ENCODE measurements at places on chromosomes 13 and 19.
A peak's percentile ranks its signal among the peaks of the same experiment; 100 is the strongest.

DNA sequence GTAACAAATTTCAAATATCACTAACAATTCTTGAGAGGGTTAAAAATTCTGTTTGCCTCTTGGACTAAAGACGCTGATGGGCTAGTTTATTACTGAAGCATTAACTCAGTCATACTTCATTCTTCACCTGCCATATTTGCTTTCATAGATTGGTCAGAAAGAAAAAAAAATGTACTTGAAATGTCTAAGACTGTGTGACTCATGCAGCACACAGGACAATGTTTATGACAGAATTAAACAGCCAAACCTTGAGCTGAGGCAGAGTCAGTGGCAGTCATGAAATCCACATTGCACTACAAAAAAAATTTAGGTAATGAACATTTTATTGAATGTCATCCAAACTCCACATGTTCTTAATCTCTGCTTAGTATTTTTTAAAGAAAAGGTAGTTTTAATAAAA, 135.6 kb downstream of the PRR20E start:
- DNase-seq = no peak

- no peak for DNase-seq
These were observed 47.4 kb downstream of the FLT3 start for GRCh38 chr13:28052945-28053344.

- DNase-seq = no peak
These were observed 1.6 kb upstream of the MRI1 start for GRCh38 chr19:13762635-13763235.

GRCh38 chr19:3725640-3726310, 17.6 kb downstream of the TJP3 start:
- peak; percentile 15 for DNase-seq

DNA sequence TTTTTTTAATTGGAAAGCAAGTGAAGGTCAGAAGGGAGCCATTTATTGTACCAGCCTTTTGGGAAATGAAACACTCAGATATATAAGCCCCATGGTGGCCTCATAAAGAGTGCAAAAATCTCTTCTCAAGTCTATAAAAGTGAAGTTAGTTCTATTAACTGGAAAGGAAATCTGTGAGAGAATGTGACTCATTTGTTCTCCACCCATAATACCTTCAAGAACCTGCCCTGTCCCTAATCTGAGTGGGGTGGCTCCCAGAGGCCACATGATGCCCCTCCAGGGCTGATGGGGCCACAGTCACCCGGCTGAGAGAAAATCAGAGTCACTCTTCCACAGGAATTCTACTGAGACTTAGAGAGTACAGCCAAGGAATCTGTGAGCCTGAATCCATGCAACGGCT, 65.8 kb upstream of the SERP2 start:
- DNase-seq = no peak

DNA sequence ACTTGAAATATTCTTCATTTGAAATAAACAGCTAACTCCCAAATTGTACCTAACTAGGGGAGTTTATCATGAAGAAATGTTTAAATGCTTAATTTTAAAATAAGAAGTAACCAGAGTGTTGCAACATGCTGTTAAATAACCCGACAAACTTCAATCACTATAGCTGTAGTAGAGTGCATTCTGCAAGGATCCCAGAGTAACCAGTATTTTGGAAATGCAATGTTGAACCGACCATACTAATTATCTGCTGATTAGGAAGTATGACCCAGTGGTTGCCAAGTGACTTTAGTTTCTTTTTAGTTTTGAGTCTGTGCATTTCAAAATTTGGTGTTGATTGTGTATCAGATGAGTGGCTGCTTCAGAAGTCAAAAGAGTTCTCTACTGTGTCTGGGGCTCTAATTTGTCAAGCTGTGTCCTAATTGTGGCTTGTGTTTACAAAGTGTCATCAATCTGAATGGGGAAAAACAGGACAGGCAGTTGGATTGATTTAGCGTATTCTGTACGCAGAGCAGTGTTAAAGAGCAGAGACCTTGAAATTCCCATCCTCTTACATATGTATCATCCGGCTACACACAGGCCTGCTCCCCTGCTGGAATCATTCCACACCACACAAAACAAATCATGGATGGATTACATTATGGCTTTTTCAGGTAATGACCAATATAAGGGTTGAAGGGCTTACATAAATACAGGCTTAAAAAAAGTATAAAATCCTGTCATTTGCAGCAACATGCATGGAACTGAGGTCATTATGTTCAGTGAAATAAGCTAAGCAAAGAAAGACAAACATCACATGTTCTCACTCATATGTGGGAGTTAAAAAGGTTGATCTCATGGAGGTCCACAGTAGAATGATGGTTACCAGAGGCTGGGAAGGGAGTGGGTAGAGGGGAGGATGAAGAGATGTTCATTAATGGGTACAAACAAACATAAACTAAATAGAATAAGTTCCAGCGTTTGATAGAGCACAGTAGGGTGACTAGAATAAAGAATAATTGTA, 351.5 kb downstream of the KLF12 start:
- DNase-seq = no peak

DNA sequence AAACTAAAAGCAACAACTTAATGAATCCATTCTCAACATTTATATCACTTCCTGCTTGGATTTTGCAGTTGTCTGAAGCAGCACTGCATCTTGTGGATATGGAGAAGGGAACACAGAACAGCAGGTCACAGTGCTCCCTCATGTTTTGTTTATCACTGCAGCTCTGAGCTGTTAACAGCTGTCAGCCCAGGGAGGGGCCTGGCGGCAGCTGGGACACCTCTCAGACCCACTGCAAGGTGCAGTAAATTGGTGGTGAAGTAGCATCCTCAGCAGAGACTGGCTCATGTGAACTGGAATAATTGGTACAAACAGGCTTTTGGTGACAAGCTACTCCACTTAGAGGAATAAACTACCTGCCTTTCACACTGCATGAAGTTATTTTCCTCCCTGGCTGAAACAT, 170.4 kb downstream of the LIG4 start:
- DNase-seq = no peak

DNA sequence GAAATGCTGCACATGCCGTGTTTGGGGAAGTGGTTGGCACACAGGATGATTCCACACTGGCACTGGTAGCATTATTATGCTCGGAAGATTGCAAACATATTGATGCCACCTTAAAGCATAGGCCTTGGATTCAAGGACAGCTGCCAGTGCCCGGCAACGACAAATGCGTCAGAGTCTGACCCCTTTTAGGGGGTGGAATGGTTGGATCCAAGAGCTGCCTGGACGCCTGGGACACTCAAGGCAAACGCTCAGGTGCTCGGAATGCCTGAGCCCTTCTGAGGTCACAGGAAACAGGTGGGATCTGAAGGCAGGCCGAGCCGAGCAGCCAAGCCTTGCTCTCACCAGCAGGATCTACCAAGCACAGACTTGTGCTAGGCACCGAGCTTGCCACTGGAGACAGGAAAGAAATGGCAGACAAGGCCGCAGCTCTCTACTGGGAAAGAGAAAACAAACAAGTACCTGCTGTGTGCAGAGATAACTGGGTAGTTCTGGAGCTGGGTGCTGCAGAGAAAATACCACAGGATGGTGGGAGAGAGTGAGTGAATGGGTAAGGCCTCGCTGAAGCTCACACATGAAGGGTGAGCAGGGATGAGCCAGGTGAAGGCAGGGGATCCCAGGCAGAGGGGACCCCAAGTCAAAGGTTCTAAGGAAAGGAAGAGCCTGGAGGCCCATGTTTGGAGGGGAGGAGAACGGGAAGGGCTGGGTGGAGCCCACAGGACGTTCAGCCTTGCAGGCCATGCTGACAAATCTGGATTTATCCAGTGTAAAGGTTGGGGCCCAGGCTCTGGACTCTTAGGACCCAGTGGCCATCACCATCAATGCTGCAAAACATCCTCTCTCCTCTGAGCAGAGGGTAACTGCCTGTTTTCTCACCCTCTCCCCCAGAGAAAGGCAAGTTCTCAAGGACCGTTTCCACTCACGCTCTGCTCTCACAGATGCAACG, 9.2 kb downstream of the RANBP3 start:
- no peak for DNase-seq

GRCh38 chr13:104301171-104301975, 1235.2 kb upstream of the SLC10A2 start:
- DNase-seq = no peak

- DNase-seq = no peak
These were observed 38.4 kb downstream of the DEDD2 start for GRCh38 chr19:42178791-42179674.

- no peak for DNase-seq
These were observed 9.5 kb upstream of the SHKBP1 start for GRCh38 chr19:40567040-40567749.

GRCh38 chr19:16326401-16327168, 2.0 kb downstream of the KLF2 start:
- DNase-seq = no peak

GRCh38 chr13:109275852-109276251, 510.5 kb downstream of the IRS2 start:
- DNase-seq = no peak

DNA sequence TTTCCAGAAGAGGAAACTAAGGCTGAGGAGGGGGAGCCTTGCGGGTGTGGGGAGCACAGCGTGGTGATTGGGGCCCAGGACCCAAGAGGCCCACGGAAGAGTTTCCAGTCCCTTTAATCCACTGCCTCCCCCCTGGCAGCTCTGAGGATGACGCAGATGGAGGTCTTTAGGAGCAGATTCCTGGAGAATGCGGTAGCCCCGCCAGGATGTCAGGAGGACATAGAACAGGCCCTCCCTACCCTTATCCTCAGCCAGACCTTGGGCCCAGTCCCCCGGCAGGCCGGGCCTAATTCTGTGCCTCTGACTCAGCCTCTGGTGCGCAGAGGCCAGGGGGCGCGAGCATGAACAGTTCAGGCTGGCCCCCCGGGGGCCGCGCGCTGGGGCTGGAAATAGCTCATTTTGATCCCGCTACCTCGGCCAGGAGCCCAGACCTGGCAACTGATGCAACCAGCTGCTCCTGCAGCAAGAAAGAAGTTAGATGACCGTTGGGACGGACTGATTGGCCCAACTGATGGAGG, 461 bp upstream of the HSPB6 start:
- peak; percentile 89 for DNase-seq

DNA sequence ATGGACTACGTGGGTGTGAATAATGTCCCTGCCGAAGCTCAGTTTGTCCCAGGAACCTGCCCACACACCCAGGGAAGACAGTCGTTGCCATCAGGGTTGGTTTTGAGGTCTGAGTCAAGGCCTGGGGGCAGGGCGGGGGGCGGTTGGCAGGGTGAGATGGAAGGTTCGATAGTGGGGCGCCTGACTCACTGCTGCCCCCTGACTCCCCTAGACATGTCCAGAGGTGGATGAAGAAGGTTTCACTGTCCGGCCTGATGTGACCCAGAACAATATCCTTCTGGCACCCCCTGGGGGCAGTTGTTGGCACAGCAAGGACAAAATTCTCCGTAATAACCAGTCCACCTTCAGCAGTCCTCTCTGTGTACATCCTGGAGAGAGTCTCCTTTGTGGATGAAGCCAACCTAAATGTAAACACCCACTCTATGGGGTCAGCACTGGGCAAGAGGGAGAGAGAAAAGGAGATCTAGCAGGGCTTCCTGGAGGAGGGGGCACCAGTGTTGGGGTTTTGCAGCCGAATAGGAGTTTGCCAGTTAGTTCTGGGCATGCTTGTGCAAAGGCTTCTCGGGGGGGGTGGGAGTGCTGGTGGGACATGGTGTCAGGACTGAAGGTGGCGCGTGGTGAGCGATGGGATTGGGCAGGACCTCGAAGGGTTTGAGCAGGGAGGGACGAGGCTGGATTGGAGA, 19.6 kb upstream of the B3GNT3 start:
- no peak for DNase-seq

- no peak for DNase-seq
These were observed at the start of gene GIPR for GRCh38 chr19:45667620-45668341. Gene GIPR (plus strand): TSS chr19:45668221. CDS start chr19:45669521, 1,300 bp downstream.

GRCh38 chr19:29384656-29385055, 141.1 kb upstream of the VSTM2B start:
- no peak for DNase-seq

DNA sequence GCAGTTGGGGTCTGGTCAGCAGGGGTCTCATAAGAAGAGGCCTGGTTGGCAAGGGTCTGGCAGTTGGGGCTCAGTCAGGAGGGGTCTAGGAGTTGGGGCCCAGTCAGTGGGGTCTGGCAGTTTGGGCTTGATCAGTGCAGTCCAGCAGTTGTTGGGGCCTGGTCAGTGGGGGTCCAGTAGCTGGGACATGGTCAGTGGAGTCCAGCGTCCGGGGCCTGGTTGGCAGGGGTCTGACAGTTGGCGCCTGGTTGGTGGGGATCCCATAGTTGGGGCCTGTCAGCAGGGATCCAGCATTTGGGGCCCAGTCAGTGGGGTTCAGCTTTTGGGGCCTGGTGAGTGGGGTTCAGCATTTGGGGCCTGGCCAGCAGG, 60.5 kb upstream of the TPM4 start:
- DNase-seq = no peak

- no peak for DNase-seq
These were observed 61.7 kb downstream of the COLGALT1 start for GRCh38 chr19:17616961-17617806.

GRCh38 chr19:8097198-8097597, 44.6 kb downstream of the CCL25 start:
- DNase-seq = no peak

DNA sequence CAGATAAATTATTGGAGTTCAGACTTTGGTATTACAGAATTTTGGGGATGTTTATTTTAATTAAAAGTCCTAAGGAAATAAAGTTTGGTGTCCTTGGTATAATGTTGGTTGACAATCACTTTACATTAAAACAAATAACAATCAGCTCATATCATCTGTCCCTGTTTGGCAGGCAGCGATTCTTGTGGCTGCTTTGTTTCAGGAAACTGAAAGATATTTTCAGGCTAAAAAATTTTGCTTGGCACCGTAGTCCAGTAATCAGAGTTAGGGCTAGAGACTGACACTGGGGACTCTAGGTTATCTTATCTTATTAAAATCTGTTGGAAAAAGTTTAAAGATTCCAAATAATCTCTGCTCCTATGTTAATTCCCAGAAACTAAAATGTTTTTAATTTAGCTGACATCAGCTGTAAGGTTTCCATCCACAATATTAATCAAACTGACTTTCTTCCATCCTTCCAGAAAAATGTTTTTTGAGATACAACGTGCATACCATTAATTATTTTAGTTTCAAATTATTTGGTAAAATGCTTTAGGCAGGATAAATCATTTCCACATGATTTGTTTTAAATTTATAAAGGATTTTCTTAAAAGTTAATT, 97.6 kb downstream of the ZIC5 start:
- no peak for DNase-seq

Measured in smooth muscle cell of the brain vasculature (primary cell).